ENCODE measurements at places on chromosomes 4 and X. TPM values are rescaled to one million over a fixed set of nuclear protein-coding genes. Genes with fewer than 3 reads are reported as not detected.

The SERTM2 gene
- not detected for total RNA-seq

The RASSF6 gene
- not detected for total RNA-seq

The NMU gene
- total RNA-seq, result not detected

The FGFBP2 gene
- total RNA-seq, result not detected

The H2BW2 gene
- total RNA-seq, result not detected

The FRMPD4 gene
- 1.6 TPM for total RNA-seq

The TLR2 gene
- 0.60 TPM for total RNA-seq

DNA sequence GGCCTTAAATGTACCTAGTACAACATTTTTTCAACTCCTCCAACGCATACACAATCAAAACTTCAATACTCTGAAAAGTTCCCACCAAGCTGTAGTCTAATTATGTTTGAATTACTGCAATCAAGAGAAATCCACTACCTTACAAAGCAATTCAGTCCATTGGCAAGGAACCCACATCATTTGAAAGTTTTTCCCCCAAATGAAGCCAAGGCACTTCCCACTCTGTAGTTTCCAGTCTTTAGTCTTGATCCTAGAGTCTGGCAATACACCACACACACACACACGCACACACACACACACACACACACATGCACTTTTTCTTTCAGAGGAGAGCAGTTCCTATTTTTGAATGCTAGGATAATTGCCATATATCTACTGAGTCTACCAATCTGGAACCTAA is 79.6 kb downstream of the ANTXR2 start:
- no peak for DNase-seq

GRCh38 chr4:64935469-64936001 is 526.3 kb upstream of the TECRL start:
- no peak for DNase-seq

- DNase-seq, result no peak
Measured at GRCh38 chr4:173319696-173320095, 14.5 kb downstream of the HMGB2 start.

GRCh38 chr4:123816462-123816861 is 419.9 kb downstream of the SPRY1 start:
- no peak for DNase-seq

- no peak for DNase-seq
Measured at GRCh38 chrX:115427861-115428410, 133.0 kb upstream of the PLS3 start.

GRCh38 chr4:113411496-113411938 is 350.0 kb downstream of the CAMK2D start:
- DNase-seq, result no peak

DNA sequence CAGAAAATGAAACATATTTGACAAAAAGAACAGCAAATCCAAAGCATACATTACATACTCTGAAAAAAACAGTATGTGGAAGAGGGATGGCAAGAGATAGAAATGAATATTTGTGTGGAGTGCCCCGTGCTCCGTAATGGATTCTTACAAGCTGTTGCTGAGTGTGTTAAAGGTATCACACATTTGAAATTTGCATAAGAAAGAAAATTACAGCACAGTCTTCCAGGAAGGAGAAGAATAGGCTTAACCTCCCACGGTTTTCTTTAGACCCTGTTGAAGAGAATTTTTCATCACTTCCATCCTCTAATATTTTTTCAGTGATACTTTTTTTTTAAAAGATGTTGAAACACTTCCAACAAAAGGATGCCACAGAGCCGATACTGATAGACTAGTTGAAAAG is 1489.4 kb downstream of the RAPGEF2 start:
- DNase-seq, result no peak

GRCh38 chrX:100085846-100086245 is 324.2 kb downstream of the PCDH19 start:
- no peak for DNase-seq

DNA sequence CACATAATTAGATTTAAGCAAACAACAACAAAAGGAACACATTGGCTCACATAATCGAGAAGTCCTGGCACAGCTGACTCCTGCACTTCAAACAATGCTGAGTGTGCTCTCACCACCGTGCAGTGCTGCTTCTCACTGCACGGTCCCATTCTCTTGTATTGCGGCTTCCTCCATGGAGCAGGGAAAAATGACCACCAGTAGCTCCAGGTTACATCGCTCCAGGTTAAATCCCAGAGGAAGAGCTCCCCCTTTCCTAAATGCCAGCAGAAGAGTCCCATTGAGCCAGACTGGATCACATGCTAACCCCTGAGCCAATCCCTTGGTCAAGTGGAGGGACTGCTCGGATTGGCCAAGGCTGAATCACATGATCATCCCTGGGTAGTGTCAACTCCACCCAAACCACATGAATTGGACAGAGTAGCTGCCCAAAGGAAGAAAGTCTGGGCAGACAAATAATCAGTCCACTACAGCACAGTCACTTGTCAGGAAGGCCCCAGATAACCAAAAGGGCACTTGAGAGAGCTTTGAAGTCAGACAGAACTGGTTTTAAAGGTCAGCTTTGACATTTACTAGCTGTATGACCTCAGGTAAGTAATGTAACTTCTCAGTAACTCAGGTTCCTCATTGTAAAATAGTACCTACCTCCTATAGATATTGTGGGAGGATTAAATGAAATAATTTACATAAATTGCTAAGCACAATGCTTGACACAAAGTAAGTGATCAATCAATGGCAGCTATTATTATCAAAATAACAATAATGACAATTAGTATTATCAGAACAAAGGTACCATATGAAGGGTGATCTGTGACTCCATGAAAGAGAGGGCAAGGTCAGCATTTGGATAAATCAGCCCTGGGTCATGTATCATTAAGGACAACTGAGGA is 14.3 kb downstream of the TEC start:
- no peak for DNase-seq

- no peak for DNase-seq
Measured at GRCh38 chr4:106315476-106315967, 487 bp downstream of the TBCK start.

DNA sequence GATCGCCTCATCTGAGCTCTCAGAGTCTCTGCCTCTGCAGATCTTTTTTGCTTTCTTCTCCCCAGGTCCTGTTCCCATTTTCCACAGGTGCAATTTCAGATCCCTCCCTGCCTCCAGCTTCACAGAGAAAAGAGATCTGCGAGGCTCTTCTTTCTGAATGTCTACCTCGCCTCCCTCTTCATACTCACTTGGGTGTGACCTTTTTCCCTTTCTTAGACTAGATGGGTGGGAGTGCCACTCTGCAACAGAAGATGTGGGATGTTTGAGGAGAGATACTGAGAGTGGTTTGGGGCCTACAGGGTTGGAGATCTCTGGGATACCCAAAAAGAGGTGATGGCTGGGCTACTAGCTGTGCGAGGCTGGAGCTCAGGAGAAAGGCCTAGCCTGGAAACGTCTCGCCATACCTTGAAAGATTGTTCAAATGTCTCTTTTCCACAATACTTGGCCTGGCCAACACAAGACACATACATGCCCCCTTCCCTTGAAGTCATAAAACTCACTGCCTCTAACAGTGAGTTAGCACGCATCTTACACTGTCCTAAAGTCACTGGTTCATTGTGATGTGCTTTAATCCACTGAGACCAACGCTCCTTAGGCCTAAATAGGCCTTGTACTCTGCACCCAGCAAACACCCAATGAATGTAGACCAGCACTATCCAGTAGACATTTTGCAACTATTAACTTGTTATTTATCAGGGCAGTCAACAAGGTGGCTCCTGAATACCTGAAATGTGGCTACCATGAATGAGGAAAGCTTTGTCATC is 33.6 kb downstream of the IRF2 start:
- no peak for DNase-seq

DNA sequence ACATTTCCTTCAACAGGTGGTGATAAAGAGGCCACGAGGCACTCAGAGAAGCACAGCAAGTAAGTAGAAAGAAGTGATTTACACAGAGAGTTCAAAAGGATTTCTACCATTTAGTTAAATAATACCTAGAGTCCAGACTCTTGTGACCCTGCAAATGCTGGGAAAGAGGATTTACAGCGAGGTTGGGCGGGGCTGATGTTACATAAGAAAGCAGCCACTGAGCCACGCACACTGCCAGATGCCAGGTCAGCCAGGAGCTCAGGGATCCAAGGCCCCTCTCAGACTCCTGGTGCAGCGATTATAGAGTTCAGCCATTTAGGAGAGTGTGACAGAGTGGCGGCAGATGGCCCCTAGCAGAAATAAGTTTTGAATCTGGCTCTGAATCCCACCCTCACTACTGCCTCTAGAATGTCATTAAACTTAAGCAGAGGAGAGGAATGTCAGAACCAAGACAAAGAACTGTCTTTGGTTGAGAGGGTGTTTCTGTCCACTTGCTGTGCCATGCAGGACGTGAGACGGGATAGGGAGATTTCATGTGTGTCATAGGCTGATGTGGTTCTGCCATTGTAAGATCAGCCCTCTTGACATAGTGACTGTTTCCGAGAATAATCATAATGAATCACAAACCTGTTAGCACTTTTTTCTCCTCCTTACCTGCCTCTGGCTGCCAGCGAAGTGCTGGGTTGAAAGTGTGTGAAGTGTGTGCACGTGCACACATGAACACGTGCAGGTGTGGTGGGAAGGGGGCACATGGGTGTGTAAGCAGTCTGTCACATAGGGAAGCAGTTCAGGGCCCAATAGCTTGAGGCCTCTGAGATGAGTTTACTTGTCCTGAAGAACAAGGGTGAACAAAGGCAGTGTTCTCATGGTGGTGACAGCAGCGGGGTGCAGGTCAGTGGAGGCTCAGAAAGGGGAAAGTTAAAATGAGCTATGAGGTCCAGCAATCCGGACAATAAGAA is 50.1 kb downstream of the MFAP3L start:
- no peak for DNase-seq

GRCh38 chr4:6674500-6675149 is 19.1 kb upstream of the S100P start:
- DNase-seq, result no peak

DNA sequence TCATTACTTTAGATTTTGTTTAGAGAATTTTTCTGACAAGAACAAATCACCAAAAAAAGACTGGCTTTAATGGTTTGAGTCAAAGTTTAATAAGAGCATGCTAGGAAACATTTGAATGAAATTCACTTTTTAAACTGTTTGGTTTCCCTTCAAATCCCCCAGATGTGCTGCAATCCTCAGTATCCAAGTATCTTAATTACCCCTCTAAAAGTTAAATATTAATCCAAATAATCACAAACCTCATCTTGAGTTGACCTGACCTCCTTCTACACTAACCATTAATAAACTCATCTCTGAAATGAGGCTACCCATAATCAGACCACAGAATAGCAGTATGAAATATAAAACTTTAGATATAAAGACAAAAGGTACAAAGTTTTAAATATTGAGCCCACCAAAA is 10.1 kb downstream of the DHX15 start:
- DNase-seq, result no peak

DNA sequence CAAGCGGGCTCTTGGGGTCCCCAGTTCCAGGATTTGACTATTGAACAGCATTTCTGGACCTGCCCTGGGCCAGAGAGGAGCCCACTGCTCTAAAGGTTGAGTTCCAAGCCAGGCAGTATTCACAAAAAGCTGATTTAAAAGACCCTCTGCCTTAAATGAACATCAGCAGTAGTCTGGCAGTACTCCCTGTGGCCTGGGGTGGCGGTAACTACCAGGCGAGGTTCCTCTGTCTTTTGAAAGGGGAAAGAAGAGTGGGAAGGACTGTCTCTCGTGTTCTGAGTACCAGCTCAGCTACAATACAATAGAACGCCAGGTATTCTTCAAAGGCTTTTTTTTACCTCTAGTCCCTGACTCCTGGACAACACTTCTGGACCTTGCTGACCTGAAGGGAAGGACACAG is 456.4 kb upstream of the TEX13C start:
- no peak for DNase-seq

- no peak for DNase-seq
Measured at GRCh38 chr4:185429660-185430059, 3.9 kb upstream of the UFSP2 start.

- no peak for DNase-seq
Measured at GRCh38 chr4:95038791-95039190, 281.0 kb downstream of the BMPR1B start.

GRCh38 chr4:32417113-32417704 is 1697.0 kb downstream of the PCDH7 start:
- DNase-seq, result no peak

DNA sequence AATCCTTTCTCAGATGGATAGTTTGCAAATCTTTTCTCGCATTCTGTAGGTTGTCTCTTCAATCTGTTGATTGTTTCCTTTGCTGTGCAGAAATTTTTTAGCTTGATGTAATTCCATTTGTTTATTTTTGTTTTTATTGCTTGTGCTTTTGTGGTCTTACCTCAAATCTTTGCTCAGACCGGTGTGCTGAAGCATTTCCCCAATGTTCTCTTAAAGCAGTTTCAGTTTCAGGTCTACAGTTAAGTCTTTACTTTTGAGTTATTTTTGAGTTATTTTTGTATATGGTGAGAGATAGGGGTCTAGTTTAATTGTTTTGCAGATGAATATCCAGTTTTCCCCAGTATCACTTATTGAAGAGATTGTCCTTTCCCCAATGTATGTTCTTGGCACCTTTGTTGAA is 18.2 kb upstream of the SLC25A14 start:
- DNase-seq, result no peak

GRCh38 chrX:103012945-103013344 is 51.0 kb downstream of the BEX1 start:
- no peak for DNase-seq

- DNase-seq, result no peak
Measured at GRCh38 chr4:180950377-180950776, 1292.8 kb upstream of the TENM3 start.

GRCh38 chr4:47862297-47862696 is 24.4 kb upstream of the CORIN start:
- DNase-seq, result no peak

GRCh38 chrX:42704454-42704853 is 73.5 kb downstream of the PPP1R2C start:
- DNase-seq, result no peak

GRCh38 chrX:356385-357034 is 30.2 kb downstream of the PPP2R3B start:
- DNase-seq, result no peak

GRCh38 chr4:151808542-151808941 is 47.7 kb upstream of the GATB start:
- DNase-seq, result no peak

- no peak for DNase-seq
Measured at GRCh38 chrX:32150141-32150540, 1061.2 kb downstream of the DMD start.

- DNase-seq, result no peak
Measured at GRCh38 chrX:133523526-133523925, 108.2 kb upstream of the GPC4 start.

- DNase-seq, result no peak
Measured at GRCh38 chrX:38103857-38104812, 97.8 kb downstream of the SYTL5 start.

DNA sequence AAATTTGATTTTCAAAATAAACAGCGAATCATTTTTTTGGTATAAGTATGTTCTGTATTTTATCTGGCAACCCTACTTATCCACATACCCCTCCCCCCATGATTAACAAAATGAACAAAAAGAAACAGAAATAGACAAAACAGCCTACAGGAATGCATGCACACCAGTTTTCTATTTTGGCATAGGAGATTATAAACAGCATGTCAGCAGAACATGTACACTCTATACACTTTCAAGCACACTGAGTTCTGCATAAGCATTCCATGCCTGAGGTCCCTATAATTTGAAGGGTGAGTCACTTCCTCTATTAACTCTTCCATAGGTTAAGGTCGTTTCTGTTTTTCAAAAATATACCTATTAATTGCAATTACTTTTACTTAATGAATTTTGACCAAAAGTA is 28.0 kb upstream of the ZNF280C start:
- no peak for DNase-seq

GRCh38 chr4:151043803-151044515 is 28.9 kb upstream of the LRBA start:
- DNase-seq, result no peak

GRCh38 chrX:7131621-7132020 is 15.9 kb upstream of the STS start:
- DNase-seq, result no peak

- DNase-seq, result no peak
Measured at GRCh38 chr4:81675791-81676393, 204.2 kb upstream of the RASGEF1B start.
